ENCODE measurements at places on chromosomes 2 and 18. TPM values are rescaled to one million over a fixed set of nuclear protein-coding genes. Genes with fewer than 3 reads are reported as not detected.

- ATAC-seq: no peak
These were observed 142.7 kb downstream of the CYP26B1 start for GRCh38 chr2:72004976-72005375.

The GPD2 gene
- total RNA-seq: 14.9 TPM

The KCMF1 gene
- 77.3 TPM for total RNA-seq

- ATAC-seq: no peak
These were observed 602.7 kb downstream of the KCNJ3 start for GRCh38 chr2:155301221-155301620.

DNA sequence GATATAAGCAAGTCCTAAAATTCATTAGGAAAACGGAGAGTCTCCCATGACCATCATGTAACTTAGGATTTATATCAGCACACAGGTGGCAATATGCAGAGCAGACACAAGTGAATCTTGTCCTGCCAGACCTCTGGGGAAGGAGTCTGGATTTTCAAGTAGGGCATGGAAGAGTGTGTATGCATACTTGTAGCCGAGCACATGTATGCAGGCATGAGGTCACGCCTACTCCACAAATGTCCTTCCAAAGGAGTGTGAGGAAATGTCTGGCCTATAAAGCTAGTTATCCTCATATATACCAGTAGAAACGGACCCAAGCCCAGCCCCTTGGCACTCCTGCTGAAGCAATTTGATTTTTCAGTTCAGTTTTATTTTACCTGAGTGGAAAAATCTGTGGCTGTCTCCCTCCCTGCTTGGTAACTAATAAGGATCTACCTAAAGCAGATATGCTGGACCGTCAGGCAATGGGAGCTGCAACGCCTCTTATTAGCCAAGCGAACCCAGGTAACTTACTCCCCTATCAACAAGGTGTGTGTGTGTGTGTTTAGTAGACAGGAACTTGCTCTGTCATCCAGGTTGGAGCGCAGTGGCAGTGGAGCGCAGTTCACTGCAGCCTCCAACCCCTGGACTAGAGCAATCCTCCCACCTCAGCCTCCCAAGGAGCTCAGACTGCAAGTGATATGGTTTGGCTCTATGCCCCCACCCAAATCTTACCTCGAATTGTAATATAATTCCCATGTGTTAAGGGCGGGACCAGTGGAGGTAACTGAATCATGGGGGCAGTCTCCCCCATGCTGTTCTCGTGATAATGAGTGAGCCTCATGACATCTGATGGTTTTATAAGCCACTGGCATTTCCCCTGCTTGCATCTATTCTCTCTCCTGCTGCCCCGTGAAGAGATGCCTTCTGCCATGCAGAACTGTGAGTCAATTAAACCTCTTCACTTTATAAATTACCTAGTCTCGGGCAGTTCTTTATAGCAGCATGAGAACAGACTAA is 2.8 kb downstream of the STAT1 start:
- ATAC-seq: no peak

Measured in activated T-helper 17 cell treated with anti-CD3 and anti-CD28 coated beads, Interleukin-2, amount 50 U/mL, for 72 hours (primary cell).